ENCODE measurements at places on chromosomes 6 and 20. TPM values are rescaled to one million over a fixed set of nuclear protein-coding genes. Genes with fewer than 3 reads are reported as not detected.

- H3K4me3 ChIP-seq, result no peak overlapping the region
- no peaks in the 10 kb centered on the region for H3K4me1 ChIP-seq
- no peaks in the 10 kb centered on the region for H3K27me3 ChIP-seq
- no peak overlapping the region for H3K27ac ChIP-seq
These were observed 60.1 kb upstream of the PTPRK start for GRCh38 chr6:128580224-128581110.

GRCh38 chr6:107511511-107511993 is 21.6 kb downstream of the SOBP start:
- no peak for DNase-seq
- no peak overlapping the region for H3K4me3 ChIP-seq
- H3K27ac ChIP-seq, result no peak overlapping the region
- H3K4me1 ChIP-seq, result no peaks in the 10 kb centered on the region

- H3K4me3 ChIP-seq, result no peak overlapping the region
- no peak for DNase-seq
- no peaks in the 10 kb centered on the region for H3K27me3 ChIP-seq
These were observed 363.3 kb downstream of the KIF16B start for GRCh38 chr20:16209951-16210361.

DNA sequence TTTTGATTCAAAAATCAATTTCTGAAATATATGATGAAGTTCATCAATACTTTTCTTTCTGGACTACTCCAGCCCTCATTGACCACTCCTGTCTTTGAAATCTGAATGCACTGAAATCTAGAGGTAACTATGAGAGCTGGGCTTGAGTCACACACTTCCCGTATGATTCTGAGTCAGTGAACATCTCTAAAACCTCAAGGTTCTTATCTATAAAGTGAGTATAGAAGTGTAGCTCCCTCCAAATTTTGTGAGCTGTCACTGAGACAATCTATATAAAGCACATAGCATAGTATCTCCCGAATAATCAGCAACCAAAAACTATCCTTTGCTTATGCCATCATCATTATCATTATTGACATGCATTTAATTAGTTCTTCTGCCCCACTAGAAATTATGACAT is 182.4 kb downstream of the TSHZ2 start:
- DNase-seq, result no peak
- H3K4me3 ChIP-seq, result no peak overlapping the region
- peaks cover 11% of the 10 kb centered on the region for H3K4me1 ChIP-seq
- no peaks in the 10 kb centered on the region for H3K27me3 ChIP-seq
- H3K27ac ChIP-seq, result no peak overlapping the region

DNA sequence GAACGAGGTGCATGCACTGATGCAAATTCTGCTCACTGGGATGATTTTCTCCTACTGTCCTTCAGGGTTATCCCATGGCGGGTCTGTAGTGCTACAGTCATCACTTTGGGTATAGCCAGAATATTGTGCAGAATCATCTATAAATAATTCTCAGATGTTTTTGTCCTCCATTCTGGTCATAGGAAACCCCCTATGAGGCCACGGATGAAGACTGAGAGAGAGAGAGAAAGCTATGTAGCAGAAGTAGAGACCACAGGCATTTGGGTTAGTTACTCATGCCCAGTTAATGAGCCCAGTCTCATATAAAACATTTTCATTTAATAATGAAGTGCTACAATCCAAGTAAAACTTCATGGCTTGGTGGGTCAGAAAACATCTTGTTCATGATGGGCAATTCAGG is 145.1 kb upstream of the PLN start:
- no peaks in the 10 kb centered on the region for H3K27me3 ChIP-seq
- H3K27ac ChIP-seq, result no peak overlapping the region
- H3K4me3 ChIP-seq, result no peak overlapping the region
- no peak for DNase-seq

The ENPP4 gene
- 12.2 TPM for total RNA-seq

DNA sequence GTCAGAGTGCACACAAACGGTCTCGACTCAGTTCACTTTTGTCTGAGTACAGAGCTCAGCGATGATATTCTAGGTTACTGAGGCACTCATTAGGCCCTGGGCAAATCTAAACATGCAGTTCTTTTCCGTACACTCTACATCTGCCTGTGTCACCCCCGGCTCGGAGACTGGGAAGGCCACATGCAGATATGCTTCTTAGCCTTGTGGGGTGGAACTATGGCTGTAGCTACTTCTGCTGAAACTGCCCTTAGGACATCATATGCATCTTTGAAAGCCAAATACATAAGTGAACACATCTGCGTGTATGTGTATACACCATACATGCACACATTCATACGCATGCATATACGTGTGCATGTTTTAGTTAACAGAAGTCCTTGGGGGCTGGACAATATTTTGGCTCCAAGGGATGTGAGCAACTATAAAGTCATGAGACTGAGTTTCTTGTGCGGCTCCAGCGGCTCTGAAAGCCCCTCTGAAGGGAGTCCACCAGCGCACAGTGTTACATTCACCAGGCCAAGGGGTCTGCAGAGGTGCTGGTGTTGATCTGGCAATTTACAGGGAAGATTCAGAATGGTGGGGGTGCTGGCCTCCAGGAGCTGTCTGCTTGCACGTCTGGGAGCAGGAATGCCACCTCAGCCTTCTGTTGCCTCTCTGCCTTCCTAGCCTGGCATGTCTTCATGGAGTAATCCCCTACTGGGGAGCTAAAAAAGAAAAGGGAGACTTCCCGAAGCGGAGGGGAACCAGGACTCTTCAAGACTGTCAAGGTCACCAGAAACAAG is 31.6 kb downstream of the PSMG4 start:
- DNase-seq, result no peak
- H3K4me3 ChIP-seq, result no peak overlapping the region
- no peaks in the 10 kb centered on the region for H3K4me1 ChIP-seq
- H3K36me3 ChIP-seq, result no peaks in the 10 kb centered on the region
- H3K27me3 ChIP-seq, result no peaks in the 10 kb centered on the region

- no peak overlapping the region for H3K4me3 ChIP-seq
- no peak for DNase-seq
- no peaks in the 10 kb centered on the region for H3K4me1 ChIP-seq
- no peaks in the 10 kb centered on the region for H3K27me3 ChIP-seq
- H3K36me3 ChIP-seq, result no peaks in the 10 kb centered on the region
These were observed 122.2 kb downstream of the FYN start for GRCh38 chr6:111750753-111751673.

GRCh38 chr20:35917077-35917476 is 37.2 kb downstream of the SCAND1 start:
- no peak for DNase-seq
- no peak overlapping the region for H3K27ac ChIP-seq
- no peaks in the 10 kb centered on the region for H3K27me3 ChIP-seq
- no peak overlapping the region for H3K4me3 ChIP-seq

The SLC16A10 gene
- total RNA-seq, result 42.2 TPM

The JPH2 gene
- 6.6 TPM for total RNA-seq

DNA sequence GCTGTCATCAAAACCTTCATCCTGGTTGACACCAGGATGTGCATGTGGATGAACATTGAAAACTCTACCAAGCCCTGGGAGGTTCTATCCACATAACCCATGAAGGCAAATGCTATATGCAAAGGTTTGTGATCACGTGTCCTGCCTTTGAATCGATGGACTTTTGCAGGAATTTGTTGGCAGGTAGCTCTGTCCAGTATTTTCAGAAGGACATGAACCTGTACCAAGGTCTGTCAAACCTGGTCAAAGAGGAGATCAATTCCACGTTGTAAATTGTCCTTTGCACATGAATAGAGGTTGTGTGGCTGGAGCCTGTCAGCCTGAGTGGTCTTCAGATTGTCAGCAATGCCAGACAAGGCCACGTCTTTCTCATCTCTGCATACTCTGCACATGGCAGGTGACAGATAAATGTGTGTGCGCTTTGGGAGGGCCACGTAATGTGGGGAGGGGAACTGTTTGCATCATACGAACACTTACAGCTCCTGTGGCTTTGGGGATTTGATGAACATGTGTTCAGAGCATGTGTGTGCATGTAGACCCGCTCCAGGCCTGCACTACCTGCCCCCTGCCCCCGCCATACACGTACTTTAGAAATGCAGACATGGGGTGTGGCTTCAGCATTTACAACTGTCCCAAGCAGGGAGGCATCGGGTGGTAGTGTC is 169.1 kb downstream of the ERMARD start:
- no peaks in the 10 kb centered on the region for H3K27me3 ChIP-seq
- no peaks in the 10 kb centered on the region for H3K4me1 ChIP-seq
- no peaks in the 10 kb centered on the region for H3K36me3 ChIP-seq
- H3K4me3 ChIP-seq, result no peak overlapping the region
- H3K27ac ChIP-seq, result no peak overlapping the region

DNA sequence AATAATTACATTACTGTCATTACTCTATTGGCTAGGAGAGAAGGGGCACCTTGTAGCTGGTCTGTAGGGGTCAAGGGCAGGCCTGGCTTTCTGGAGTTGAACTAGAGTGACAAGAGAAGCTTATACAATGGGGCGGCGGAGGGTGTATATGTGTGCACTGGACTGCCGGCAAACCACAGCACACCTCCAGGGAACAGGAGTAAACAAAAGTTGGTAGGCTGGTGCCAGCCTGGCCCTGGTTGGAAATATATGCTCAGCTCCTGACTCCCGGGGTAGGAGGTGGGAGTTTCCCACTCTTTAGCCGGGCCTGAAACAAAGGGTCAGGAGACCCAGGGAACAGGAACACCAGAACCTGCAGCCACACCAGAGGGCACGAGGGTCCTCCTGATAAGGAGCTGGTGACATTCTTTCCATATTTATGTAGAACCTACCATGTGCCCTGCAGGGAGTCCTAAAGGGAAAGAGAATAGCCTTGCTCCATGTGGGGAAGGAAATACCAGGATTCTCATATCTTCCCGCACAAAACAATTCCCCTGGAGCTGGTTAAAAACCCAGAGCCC is 5.1 kb downstream of the C6orf132 start:
- H3K27me3 ChIP-seq, result no peaks in the 10 kb centered on the region
- peak overlapping the region; percentile 96 for H3K27ac ChIP-seq
- peaks cover 52% of the 10 kb centered on the region for H3K4me1 ChIP-seq
- no peaks in the 10 kb centered on the region for H3K36me3 ChIP-seq

DNA sequence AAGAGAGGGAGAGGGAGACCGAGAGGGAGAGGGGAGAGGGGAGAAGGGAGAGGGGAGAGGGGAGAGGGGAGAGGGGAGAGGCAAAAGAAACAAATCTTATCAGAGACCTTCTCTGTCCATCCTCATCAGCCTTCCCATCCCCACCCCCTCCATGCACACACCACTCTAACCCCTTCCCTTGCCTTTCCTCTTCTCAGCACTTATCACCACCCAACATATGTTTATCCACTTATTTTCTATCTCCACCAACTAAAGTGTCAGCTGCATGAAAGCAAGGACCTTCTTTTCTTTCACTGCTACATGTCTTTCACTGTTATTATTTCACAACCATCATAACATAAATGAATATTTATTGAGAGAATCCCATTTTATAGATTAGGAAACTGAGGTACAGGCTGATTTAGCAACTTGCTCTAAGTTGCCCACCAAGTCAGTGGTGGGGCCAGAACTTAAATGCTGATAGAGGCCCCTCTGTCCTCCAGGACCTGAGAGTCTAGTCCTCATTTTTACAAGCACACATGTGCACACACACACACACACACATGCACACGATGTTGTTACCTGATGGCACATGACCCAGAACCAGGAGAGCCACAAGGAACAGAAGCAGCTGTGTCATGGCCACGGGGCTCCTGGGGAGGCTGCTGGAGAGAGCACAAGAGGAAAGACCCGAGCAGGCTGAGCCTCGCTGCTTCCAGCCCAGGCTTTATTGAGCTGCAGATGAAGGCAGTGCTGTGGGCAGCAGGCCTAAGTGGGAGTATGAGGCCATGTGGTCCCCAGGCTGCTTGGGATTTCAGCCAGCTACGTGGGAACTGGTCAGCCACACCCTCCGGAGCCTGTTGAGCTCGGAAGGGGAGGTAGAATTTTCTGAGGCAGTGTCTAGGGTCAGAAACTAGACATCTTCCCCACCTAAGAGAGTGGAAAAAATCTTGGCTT is 2.3 kb downstream of the DEFB124 start:
- H3K4me1 ChIP-seq, result no peaks in the 10 kb centered on the region
- H3K27me3 ChIP-seq, result peaks cover 14% of the 10 kb centered on the region
- DNase-seq, result no peak
- H3K27ac ChIP-seq, result no peak overlapping the region
- no peaks in the 10 kb centered on the region for H3K36me3 ChIP-seq
- no peak overlapping the region for H3K4me3 ChIP-seq

DNA sequence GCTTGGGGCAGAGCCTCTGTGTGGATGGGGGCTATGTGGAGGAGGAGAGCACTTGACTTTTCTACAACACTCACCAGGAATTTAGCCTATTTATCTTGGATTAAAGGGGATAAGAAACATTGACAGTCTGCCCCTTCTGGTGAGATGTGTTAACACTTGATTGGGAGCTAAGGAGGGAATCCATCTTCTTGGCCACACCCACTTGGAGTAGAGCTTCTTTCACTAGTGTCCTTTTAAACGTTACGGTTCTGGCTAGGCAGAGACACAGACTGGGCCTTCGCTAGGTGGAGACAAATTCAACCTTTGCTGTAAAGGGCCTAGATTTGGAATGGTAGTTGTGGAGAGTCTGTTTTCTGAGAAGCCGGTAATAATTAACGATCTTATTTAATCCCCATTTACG is 15.5 kb upstream of the TPBG start:
- DNase-seq, result no peak
- no peak overlapping the region for H3K27ac ChIP-seq
- no peaks in the 10 kb centered on the region for H3K4me1 ChIP-seq
- H3K36me3 ChIP-seq, result no peaks in the 10 kb centered on the region
- no peak overlapping the region for H3K4me3 ChIP-seq
- no peaks in the 10 kb centered on the region for H3K27me3 ChIP-seq

GRCh38 chr6:27772261-27773001 is 139.8 kb downstream of the OR2B2 start:
- H3K4me3 ChIP-seq, result no peak overlapping the region
- H3K27me3 ChIP-seq, result peaks cover 5% of the 10 kb centered on the region
- peaks cover 11% of the 10 kb centered on the region for H3K4me1 ChIP-seq

The MUC22 gene
- total RNA-seq, result 0.03 TPM

The LHFPL5 gene
- total RNA-seq, result not detected

The QKI gene
- total RNA-seq, result 81.8 TPM

The KIAA1755 gene
- total RNA-seq, result 2.0 TPM

The OPRL1 gene
- 1.1 TPM for total RNA-seq

- no peak overlapping the region for H3K27ac ChIP-seq
- no peaks in the 10 kb centered on the region for H3K36me3 ChIP-seq
- no peaks in the 10 kb centered on the region for H3K27me3 ChIP-seq
- no peak for DNase-seq
- peaks cover 7% of the 10 kb centered on the region for H3K4me1 ChIP-seq
- H3K4me3 ChIP-seq, result no peak overlapping the region
These were observed 11.2 kb downstream of the SPDEF start for GRCh38 chr6:34544776-34545471.

The CLDN20 gene
- total RNA-seq, result not detected
